ENCODE measurements at places on chromosomes 4 and X.

- DNase-seq: no peak
These were observed 334.5 kb upstream of the SLC7A11 start for GRCh38 chr4:138576684-138577083.

DNA sequence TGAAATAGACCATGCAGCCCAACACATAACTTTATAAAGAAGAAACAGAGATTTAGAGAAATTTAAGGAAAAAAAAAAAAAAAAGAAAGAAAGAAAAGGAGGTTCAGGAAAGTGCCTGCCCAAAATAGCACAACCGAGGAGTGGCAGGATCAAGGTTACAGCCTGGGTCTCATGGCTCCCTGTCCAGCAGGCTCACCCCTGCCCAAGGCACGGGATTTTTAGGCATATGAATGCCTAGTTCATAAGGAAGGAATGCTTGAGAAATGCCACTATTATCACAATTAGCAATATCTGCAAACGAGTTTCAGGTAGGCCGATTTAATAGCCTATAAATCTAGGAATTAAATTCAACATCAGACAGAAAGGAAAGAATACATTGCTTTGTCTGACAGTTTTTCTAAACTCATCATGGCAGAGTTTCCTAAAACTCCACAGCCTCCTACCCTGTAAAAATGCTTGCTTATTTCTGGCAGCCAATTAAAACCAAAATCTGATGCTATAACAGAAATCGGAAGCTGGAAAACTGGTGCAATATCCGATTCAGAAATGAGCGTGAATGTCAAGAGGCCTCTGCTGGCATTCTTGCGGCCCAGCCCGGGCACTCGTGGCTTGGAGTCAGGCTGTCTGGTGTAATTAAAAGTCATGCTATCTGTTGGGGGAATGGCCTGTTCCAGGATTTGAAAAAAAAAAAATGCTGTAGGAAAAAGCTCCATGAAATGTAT is 63.5 kb downstream of the GEMIN8 start:
- DNase-seq: no peak

- no peak for DNase-seq
These were observed 15.1 kb upstream of the REPS2 start for GRCh38 chrX:16931371-16931770.

GRCh38 chr4:158051401-158052235 is 121.2 kb downstream of the GASK1B start:
- no peak for DNase-seq
